Mesothelial cell of epicardium (in vitro differentiated cells): ENCODE measurements at places on chromosomes 1 and 21. TPM values are rescaled to one million over a fixed set of nuclear protein-coding genes. Genes with fewer than 3 reads are reported as not detected.

PAQR6 gene
- total RNA-seq: 30.1 to 32.0 TPM (median 30.7 TPM) in 3 replicates

CADM3 gene
- total RNA-seq: 2.9 to 3.2 TPM (median 3.1 TPM) in 3 replicates

S100A4 gene
- 7.8 to 12.7 TPM (median 10.2 TPM) in 3 replicates for total RNA-seq

KCNK2 gene
- 5.8 to 7.4 TPM (median 6.5 TPM) in 3 replicates for total RNA-seq

C1orf141 gene
- 0.22 to 0.23 TPM in 2 of 3 replicates, not detected in the other for total RNA-seq

- DNase-seq: no peak
These were observed 55.0 kb upstream of the SERBP1 start for GRCh38 chr1:67485046-67485811.

- no peak for DNase-seq
These were observed 1000.6 kb upstream of the PRMT6 start for GRCh38 chr1:106055855-106056254.

DNA sequence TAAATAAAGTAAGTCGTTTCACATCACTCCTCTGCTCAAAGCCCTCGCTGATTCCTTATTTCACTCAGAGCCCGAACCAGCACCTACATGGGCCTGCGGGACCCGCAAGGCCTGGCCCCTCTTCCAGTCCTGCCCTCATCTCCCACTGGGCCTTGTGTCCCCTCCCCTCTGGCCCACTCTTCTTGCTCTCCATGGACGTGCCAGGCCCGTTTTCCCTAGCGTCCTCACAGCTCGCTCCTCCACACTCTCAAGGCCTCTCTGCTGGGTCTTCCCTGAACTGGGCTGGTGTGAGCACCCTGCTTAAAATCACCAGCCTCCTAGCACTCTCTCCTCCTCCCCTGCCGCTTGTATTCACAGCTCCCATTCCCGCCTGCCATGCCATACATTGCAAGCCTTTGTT lies 237.9 kb downstream of the FOXD2 start:
- no peak for DNase-seq

DNA sequence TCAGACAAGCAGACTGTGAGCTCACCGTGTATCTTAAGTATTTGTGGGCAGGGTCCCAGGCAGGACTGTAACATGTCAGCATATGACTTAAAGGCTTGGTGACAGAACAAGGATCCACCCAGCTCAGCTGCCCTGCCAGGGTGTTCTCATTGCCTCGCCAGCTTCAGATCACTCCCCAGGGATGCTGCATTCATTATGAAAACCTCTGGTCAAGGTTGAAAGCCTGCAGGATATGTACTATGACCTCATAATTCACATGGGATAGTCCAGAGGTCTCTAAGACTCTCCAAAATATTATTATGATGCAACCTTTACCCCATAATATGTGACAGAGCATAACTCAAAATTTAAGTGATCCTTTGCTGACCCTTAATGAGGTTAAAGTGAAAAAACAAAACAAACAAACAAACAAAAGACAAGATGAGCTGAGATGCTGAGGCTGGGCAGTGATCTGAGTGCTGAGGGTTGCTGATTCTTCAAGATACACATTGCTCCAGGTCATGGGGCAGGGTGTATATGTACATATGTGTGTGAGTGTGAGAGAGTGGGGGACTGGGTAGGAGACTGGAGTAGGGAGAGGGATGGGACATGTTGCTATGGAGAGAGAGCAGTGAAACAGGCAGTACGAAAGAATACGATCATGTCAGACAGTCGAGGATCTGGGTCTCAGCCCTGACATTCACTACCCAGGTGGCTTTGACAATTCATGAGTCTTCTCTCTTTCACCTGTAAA lies 98.8 kb upstream of the DUSP10 start:
- no peak for DNase-seq

DNA sequence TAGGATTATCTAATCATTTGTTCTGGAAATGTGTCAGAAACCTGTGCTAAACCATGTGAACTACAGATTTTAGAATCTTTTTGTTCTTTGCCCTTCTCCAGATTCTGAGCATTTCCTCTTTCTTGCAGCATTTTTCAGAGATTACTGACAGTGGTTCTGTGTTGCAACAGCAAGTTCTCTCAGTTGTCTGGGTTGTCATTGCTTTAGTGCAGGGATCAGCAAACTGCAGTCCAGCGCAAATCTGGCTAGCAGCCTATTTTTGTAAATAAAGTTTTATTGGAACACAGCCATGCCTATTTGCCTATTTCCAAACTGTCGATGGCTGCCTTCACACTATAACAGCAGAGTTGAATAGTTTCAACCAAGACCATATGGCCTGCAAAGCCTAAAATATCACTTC lies 66.3 kb upstream of the LRRC8D start:
- DNase-seq: no peak

- DNase-seq: no peak
These were observed 25.3 kb upstream of the RRP15 start for GRCh38 chr1:218259800-218260199.

DNA sequence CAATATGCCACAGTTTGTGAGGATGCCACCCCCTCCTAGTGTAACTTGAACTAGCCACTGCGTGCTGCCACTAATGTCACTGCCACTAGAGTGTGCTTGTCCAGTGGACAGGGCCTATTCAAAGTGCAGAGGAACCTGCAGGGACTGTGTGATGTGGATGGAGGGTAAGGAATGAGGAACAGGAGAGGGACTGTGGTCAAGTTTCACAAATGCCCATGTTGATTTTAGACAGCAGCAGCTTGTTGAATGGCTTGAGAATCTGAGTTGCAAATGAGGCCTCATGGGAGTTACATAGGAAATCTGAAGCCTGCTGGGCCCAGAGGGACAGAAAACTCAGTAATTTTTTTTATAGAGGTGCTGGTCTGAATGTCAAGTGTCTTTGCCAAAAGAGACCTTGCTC lies 112.3 kb downstream of the HHAT start:
- DNase-seq: no peak

DNA sequence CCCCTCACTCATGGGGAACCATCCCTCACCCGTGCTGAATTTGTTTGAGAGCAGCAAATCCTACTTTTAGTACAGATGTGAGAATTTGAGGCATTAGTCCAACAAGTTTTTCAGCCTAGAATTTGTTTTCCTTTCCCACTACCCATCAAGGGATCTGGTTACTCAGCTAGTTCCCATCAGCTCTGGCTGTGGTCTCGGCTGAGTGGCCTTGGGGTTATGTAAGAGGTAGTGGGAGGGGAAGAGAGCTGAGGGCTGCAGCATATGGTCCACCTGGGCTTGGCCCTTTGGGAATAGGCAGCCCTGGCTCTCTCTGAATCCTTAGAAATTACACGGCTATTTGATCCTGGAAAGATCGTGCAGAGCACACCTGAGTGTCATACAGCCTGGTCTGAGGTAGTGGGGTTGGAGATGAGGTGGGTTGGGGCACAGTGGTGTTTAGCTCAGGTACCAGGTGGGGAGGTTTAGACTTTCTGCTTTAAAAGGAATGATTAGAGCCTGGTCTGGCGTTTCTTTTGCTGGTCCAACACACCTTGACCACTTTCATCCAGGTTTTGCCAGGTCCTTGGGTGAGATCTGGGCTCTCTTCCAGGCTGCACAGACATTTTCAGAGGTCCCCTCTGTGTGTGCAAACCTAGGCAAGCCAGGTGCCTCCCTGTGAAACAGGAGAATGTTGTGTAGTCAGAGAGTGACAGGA lies 4.2 kb downstream of the GSTM4 start:
- no peak for DNase-seq

- no peak for DNase-seq
These were observed 101.4 kb downstream of the PBX1 start for GRCh38 chr1:164660412-164660772.

DNA sequence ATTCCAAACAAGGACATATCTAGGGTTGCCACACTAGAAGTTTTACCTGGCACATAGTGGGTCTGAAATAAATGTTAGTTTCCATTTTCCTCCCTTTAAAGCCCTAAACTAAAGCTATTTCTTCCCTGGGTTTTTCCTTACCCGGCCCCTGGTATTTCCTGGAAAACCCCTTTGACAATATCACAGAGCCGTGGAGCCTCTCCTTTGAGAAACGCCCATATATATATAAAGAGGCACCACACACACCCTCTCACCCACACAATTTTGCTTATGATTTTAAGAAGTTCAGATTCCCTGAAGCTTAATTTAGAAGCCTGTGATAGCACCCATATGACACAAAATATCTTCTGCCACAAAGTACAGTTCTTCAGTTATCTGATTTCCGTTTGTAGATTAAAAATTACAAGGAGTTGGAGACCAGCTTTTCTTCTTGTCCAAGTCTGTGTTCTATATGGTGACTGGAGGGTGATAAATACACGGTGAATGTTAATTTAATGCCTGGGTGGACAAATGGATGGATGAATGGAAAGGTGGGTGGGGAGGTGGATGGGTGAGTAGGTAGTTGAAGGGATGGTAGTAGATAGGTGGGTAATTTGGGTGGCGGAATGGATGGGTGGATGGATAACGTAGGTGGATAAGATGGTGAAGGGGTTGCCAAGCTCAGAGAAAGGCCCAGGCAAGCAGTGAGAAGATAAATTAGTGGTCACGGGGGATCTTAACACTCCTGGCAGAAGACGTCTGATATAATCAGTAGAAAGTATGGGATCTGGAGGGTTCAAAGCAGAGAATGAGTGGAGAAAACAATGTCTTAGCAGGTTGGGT lies 154.4 kb upstream of the FGGY start:
- DNase-seq: no peak

GRCh38 chr1:213615226-213615916 lies 372.4 kb upstream of the PROX1 start:
- no peak for DNase-seq
